ENCODE measurements at places on chromosomes 13 and 19. TPM values are rescaled to one million over a fixed set of nuclear protein-coding genes. Genes with fewer than 3 reads are reported as not detected.

DNA sequence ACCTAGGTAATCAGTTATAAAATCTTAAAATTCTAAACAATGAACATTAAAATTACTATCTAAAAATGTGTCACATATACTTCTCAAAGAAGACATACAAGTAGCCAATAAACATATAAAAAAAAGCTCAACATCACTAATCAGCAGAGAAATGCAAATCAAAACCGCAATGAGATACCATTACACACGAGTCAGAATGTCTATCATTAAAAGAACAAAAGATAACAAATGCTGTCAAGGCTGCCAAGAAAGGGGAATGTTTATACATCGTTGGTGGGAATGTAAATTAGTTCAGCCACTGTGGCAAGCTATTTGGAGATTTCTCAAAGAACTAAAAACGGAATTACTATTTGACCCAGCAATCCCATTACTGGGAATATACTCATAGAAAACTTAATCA lies 310.3 kb upstream of the EDNRB start:
- peak; percentile 33 for DNase-seq

- no peak for DNase-seq
Measured at GRCh38 chr13:25095851-25096453, at the start of gene PABPC3. PABPC3 (plus strand) TSS chr13:25096136; CDS start chr13:25096199, 63 bp downstream.

DNA sequence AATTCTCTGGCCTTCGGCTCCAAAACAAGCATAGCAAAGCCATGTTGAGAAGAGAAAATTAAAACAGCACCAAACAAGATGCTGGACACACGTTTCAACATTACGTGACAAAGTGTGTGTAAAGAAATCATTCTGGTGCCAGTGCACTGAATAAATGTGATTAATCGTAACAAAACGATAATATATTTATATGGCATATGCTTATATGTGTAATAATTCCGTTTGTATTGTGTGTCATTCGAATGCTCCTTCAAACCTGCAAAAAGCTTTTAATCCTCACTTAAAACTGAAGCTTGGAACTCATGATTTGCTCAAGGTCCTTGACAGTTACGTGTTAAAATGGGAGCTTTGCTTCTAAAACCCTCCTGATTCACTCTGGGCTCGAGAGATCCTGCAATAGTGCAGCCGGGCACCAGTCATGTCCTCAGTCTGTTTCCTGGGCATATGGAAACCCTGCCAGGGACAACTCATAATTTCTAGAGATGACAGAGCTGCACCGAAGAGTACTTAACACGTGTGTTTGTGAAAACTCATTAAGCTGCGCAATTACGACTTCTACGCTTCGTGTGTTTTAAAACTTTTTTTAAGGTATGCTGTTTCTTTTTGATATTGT lies 731 bp upstream of the AKAP8L start:
- no peak for DNase-seq

Gene PDE4C
- total RNA-seq = 0.06 TPM

DNA sequence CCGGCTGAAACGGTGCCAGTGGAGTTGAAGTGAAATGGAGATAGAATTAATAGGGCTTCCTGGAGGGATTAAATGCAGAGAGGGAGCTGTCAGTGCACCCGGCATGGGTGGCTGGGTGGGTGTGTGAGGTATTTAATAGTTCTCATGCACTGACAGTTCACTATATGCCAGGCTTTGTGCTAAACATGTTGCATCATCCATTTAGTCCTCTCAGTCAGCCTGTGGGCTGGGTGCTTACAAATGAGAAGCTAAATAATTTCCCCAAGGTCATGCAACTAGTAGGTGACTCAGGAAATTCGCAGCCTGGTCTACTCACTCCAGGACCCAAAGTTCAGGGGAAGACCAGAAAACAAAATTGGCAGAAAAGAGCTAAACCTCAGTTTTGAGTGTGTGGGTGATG lies 63.5 kb upstream of the SPATA13 start:
- DNase-seq = peak; percentile 66

- no peak for DNase-seq
Measured at GRCh38 chr19:46521241-46521868, 25.7 kb upstream of the PNMA8B start.

Gene ZNF266
- total RNA-seq = 8.3 TPM

DNA sequence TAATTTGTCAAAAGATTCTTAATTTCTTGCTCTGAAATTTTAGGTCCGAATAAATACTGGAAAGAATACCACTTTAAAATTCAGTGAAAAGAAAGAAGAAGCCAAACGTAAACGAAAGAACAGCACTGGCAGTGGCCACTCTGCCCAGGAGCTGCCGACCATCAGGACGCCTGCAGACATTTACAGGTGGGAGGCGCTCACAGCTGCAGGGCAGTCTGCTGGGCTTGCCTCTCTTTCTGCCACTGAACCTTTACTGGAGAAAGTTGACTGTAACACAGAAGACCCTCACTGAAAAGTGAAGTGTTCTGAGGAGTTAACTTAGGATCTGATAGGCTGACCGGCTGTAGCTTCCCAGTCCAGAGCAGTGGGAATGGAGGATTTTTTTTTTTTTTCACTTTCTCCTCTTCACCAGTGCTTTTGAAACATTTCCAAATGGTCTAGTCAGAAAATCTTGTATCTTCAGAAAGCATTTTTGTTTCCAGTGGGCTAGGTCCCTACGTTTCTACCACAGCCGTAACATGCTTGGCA lies 69.1 kb downstream of the URI1 start:
- no peak for DNase-seq

Gene AMER2
- not detected for total RNA-seq

- no peak for DNase-seq
Measured at GRCh38 chr19:10086591-10087192, 575 bp downstream of the SHFL start.

DNA sequence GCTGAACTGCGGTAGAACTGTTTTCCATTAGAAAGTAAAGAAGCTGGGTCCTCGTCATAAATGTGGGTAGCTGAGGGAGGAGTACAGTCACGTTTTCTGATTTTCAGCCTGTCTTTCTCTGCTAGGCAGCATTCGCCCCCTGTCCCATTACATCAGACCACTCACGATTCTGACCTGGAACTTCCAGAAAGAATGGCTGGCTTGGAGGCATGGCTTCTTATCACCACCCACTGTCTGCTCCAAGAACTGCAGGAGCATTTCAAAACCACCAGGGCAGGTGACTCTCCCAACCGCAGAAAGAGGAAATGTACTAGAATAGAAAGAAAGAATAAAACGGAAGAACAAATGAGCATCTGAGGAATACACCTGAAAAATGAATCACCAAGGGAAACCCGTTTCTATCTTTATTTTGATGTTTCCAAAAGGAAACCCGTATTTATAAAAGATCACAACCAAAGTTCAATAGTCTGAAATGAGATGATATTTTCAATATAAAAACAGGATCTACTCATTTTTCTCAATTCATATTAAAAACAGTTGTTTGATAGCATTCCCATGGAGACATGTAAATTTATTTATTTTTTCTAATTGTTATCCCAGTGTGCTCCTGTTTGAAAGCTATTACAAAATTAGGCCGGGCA lies 22.1 kb upstream of the POMP start:
- DNase-seq = peak; percentile 51

Gene ZNF473
- total RNA-seq = 17.4 TPM

GRCh38 chr19:8208922-8209461 lies at the start of gene CERS4:
CERS4 (plus strand) TSS chr19:8209370; CDS start chr19:8251077, 41,707 bp downstream.
- no peak for DNase-seq

- DNase-seq = no peak
Measured at GRCh38 chr19:2500841-2501261, 24.9 kb downstream of the GADD45B start.

GRCh38 chr13:49635599-49636433 lies 7.5 kb downstream of the ARL11 start:
- no peak for DNase-seq
